ENCODE measurements at places on chromosomes 2 and 18. TPM values are rescaled to one million over a fixed set of nuclear protein-coding genes. Genes with fewer than 3 reads are reported as not detected.

DNA sequence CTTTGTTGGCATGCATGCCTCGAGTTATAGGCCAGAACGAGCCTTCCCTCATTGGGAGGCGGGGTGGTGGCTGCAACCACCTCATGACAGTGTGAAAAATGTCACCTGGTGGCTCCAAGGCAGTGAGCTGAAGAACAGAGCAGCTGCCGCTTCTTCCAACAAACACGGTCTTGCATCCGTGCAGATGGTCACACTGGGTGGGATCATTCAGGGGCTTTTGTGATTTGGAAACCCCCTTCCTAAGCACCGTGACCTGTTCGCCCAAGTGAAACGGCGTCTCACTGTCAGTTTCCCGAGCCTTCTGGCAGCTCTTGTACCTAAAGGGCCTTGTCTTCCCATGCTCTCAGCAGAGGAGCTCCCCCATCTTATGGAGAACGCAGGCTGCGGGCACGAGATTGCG, 159.7 kb downstream of the NAPG start:
- no peak for DNase-seq

GRCh38 chr2:177106212-177106611, 106.4 kb upstream of the HNRNPA3 start:
- DNase-seq = no peak

- no peak for DNase-seq
Observed at GRCh38 chr2:44928483-44929158, 12.9 kb upstream of the SIX3 start.

GRCh38 chr2:197502201-197502600, 2.0 kb downstream of the HSPE1 start:
- no peak for DNase-seq

DNA sequence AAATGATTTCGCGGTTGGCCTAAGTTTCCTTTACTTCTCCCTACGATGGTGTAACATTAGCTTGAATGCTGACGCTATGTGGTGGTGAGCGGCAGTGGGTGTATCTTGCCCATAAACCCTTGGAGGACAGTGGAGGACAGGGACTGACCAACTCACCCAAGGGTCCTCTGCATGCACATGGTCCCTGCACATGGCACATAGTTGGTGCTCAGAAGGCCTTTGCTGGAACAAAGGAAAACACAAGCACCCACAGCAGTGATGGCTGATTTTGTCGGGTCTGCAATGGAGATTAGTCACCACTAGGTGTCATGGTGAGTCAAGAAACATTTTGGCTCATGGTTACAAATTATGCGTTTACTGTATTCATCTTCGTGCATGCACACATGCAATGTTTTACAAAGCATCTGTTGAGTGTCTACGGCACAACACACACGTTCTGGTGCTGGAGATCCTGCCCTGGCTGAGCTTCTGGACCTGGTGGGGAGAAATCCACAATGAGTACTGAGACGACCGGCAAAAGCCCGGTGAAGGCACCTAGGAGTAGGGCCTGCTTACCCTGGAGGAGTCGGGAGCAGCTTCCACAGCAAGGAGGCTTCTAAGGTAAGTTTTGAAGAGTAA, 44.0 kb downstream of the PDCL3 start:
- peak; percentile 38 for DNase-seq

DNA sequence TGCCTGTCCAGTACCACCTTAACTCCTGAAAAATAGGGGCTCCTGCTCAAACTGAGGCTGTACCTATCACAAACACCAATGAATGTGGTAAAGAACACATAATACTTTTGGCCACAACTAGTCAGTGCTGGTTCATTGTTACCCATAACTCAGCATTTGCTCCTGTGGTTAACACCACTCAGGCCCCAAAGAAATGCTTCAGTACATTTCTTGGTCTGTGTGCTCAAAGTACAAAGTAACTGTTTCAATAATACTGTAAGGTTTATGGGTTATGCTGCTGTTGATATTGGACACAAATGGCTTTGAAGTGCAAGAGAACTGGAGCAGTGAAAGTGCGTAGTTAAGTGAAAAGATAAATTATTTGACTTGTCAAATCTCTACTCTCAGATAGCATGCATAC, 95.0 kb upstream of the TACR1 start:
- DNase-seq = no peak

- DNase-seq = no peak
Observed at GRCh38 chr2:47815764-47816163, 32.8 kb downstream of the MSH6 start.

- no peak for DNase-seq
Observed at GRCh38 chr18:8870528-8870927, 165.2 kb downstream of the MTCL1 start.

Gene ZBTB7C
- 10.9 TPM for total RNA-seq

- peak; percentile 73 for DNase-seq
Observed at GRCh38 chr2:25251422-25252273, 83.3 kb upstream of the POMC start.

Gene NCKAP5
- total RNA-seq = 20.2 TPM

Gene BOLL
- not detected for total RNA-seq

Gene TMEM198
- 7.1 TPM for total RNA-seq

Measured in lung (tissue), 17 donors.